SK-N-MC (cell line): ENCODE measurements at places on chromosomes 2 and 18.

GRCh38 chr18:41828137-41828536 lies 126.9 kb upstream of the PIK3C3 start:
- no peak for DNase-seq

GRCh38 chr2:209298601-209299000 lies 125.2 kb upstream of the MAP2 start:
- no peak for DNase-seq

- no peak for DNase-seq
These were observed 3.6 kb downstream of the CXCR4 start for GRCh38 chr2:136114382-136114781.

GRCh38 chr2:96129528-96130120 lies 8.7 kb downstream of the ASTL start:
- DNase-seq, result no peak
